Activated CD8-positive, alpha-beta memory T cell treated with anti-CD3 and anti-CD28 coated beads, Interleukin-2, amount 50 U/mL, for 4 hours (primary cell): ENCODE measurements at places on chromosomes 6 and 20.

DNA sequence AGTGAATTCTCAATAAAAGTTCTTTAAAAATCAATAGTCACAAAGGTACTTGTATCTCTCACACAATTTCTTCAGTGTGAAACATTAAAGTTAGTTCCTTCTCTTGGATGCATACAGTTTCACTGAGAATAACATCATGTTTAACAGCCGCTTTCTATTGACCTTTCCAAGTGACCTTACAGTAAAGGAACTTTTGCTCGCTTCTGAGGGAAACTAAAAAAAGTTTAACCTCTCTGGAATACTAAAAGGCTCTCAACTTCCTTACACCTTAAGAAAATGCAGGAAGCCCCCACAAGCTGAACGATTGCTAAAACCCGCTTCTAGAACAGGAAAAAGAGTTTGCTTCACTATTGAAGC lies 1.3 kb downstream of the RRAGD start:
- DNase-seq, result no peak

GRCh38 chr6:13273931-13274706 lies 54.2 kb downstream of the TBC1D7 start:
- DNase-seq, result peak; percentile 79

- no peak for DNase-seq
Measured at GRCh38 chr6:63543982-63544381, 28.3 kb upstream of the LOC128125822 start.

GRCh38 chr6:127397729-127398630 lies 54.6 kb upstream of the ECHDC1 start:
- no peak for DNase-seq

DNA sequence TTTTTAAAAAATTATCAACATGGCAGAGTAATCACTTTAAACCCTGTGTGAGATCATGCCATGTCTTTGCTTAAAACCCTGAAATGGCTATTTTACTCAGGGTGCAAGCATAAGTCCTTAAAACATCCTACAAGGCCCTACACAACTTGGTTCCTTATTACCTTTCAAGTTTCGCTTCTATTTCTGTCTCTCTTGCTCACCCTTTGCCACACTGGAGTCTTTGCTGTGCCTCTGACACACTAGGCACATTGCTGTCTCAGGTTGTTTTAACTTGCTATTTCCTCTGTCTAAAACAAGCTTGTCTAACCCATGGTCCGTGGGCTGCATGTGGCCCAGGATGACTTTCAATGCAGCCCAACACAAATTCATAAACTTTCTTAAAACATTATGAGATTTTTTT lies 55.6 kb downstream of the KIAA0408 start:
- no peak for DNase-seq

DNA sequence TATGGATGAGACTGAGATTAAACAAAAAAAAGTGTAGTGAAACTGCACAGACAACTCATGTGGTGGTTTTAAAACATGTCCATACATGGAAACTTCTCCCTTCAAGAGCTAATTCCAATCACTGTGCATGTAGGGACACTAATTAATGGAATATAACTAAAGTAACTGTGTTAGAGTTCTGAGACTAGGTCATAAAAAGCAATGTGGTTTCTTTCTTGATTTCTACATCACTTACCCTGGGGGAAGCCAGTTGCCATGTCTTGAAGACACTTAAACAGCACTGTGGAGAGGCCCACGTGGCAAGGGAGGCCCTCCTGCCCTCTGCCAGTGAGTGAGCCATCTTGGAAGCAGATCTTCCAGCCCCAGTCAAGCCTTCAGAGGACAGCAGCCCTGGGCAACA lies 118.2 kb upstream of the DST start:
- DNase-seq, result no peak

- no peak for DNase-seq
Measured at GRCh38 chr6:108175592-108176279, 9.9 kb downstream of the NR2E1 start.

GRCh38 chr6:143233554-143234285 lies 173.0 kb downstream of the AIG1 start:
- no peak for DNase-seq

- DNase-seq, result no peak
Measured at GRCh38 chr20:1628621-1629020, 8.8 kb upstream of the SIRPB1 start.

DNA sequence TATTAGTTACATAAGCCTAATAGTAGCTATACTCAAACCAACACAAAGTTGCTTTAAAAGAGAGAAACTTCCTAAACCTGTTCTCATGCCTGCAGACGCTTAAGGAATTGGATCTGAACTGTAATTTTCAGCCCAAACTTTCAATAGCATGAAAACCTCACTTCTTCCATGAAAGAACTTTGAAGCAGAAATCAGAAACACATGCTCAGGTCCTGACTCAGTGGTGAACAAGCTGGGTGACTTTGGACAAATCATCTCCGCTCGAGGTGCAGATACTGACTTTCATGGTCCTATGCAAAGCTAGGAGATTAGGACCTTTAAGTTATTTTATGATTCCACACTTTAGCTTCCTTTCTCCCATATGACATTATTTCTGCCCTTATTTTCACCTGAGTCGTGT lies 36.5 kb downstream of the NOX3 start:
- DNase-seq, result no peak
